CD14-positive monocyte (primary cell): ENCODE measurements at places on chromosomes 16 and 17.

GRCh38 chr16:73036074-73036826 is 11.7 kb downstream of the ZFHX3 start:
- peak; percentile 50 for DNase-seq

- DNase-seq: no peak
These were observed 57.4 kb downstream of the SYNRG start for GRCh38 chr17:37551788-37552187.

GRCh38 chr17:62819511-62820221 is 11.6 kb upstream of the MARCHF10 start:
- no peak for DNase-seq

GRCh38 chr16:64182985-64183384 is 938.9 kb downstream of the CDH11 start:
- no peak for DNase-seq

DNA sequence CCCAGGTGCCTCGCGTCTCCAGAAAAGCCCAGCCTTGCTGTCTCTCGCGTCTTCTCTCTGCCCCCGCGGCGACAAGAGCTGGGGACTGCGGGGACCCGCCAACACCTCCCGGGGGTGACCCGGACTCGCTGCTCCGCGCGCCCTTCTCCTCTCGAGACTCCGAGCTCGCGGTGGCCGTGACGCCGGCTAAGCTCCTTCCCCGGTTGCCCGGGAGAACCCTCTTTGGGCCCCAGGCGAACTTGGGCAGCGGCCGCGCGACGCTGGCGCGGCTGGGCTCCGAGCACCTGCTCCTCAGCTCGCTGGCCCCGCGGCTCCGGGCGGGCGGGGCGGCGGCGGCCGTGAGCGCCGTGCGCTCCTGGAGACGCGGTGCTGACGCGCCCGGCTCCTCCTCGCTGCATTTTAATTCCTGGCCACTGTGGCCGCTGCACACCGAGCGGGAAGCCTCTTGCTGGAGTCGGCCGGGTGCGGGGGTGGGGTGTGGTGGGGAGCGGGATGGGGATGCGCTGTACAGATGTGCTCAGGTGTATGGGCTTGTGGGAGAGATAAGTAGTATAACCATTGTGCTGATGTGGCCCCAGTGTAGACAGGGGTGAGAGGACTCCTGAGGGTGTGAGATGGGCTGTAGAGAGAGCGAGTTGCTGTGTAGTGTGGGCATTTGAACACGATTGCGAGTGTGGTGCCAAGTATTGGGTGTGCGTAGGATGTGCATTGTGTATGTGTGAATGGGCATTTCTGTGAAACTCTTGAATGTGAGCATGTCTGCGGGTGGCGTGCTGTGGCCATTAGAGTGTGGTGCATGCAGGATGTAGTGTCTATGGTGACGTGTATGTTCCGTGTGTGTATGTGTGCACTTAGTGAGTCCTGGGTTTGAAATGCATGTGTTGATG is at the start of gene ASIC2:
TSS of gene ASIC2 (minus strand) at position 315 of the 887 bp plus-strand sequence.
- no peak for DNase-seq

GRCh38 chr17:35019386-35020179 is 39.3 kb downstream of the LIG3 start:
- DNase-seq: no peak

DNA sequence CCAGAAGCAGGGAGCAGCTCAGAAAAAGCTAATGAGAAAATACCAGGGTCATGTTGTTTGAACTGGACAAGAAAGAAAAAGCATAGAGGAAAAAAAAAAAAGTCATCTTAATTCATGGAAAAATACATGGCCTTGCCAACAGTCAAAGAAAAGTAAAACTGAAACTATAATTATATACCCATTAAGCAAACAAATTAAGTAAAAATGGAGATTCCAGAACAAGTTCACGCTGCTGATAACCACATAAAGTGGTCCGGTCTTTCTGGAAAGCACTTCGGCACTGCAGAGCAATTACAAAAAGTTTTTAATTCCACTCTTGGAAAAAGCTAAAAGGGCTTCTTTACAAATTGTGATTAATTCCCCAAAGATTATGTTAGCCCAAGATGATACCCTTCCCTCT is 12.4 kb upstream of the P2RX5 start:
- DNase-seq: no peak

DNA sequence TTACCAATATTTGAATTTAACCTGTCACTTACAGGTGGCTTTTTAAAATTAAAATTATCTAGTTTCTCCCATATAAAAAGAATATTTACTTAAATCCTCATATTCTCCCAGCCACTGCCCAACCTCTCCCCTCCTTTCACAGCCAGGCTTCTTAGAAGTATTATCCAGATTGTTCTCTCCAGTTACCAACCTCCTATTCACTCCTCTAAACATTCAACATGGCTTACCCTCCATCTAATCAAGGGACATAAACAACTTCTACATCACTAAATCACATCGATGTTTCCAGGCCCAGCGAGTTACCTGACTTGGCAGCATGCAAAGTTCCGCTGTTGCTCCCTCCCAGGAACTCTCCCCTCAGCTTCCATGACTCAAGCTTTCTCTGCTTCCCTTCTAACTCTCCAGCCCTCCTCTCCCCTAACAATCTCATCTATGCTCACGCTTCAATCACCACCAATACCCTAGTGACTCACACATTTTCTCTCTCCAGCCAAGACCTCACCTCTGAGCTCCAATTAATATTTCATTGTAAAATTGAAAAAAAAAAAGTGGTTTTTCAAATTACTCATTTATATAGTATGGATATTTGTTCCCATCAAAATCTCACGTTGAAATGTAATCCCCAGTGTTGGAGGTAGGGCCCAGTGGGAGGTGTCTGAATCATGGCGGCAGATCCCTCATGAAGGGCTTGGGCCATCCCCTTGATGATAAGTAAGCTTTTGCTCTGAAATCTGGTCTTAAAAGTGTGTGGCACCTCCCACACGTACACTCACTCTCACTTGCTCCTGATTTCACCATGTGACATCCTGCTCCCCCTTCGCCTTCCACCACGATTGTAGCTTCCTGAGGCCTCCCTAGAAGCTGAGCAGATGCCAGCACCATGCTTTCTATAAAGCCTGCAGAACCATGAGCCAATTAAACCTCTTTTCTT is 88.5 kb downstream of the HELZ start:
- no peak for DNase-seq

GRCh38 chr16:9343276-9343675 is 251.8 kb downstream of the HAPSTR1 start:
- no peak for DNase-seq

DNA sequence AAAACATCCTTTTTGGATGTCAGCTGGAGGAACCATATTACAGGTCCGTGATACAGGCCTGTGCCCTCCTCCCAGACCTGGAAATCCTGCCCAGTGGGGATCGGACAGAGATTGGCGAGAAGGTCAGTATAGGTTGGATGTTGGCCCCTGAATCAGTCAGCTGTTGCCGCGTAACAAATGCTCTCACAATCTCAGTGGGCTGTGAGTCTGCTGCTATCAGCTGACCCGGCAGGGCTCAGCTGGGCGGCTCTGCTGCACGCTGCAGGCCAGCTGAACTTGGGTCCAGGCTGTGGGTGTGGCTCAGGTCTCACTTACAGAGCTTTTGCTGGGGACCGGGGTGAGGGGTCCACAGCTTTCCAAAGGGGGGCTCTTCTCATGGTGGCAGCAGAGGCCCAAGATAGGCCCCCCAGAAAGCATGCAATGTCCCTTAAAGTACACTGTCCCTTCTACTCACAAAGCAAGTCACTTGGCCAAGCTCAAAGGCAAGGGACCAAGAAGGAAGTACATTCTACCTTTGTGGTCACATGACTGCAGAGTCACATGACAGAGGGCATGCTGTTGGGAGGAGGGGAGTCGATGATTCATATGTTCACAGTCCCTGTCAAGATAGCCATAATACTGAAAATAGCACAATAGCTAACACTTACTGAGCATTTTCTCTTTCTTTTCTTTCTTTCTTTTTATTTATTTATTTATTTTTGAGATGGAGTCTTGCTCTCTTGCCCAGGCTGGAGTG is 134.2 kb downstream of the ABCC1 start:
- peak; percentile 68 for DNase-seq

DNA sequence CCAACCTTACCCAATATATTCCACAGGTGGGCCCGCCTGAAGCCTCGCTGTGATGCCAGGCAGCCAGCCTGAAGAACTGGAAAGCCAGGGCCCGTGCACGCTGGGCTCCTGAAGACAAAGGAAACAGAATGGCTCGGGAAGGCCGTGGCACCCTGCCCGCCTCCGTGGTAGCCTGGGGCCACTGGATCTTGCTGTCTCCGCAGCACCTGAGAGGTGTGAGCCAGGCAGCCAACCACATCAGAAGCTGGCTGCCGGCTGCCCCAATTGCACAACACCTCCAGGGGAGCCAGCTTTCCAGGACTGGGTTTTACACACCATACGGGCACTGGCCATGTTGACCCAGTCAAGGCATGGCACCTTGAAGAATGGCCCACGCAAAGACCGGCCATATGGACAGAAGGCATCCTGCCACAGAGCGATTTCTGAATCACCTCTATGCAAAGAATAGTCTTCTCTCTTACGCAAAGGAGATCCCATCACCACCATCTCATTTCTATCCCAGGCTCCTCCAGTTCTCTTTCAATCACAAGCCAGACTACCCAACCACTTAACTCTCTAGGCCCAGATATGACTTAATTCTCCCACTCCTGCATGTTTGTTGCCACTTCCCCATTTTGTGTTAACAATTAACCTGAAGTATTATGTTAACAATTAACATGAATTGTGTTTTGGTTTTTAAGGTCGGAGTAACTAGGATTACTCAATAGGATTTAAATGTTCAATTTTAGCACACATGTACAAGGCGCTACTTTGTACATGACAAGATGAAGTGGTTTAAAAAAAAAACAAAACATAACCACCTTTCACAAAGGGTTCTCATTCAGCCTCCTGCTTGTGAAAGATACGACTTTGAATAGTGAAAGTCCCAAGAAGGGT is 32.1 kb downstream of the ZFHX3 start:
- DNase-seq: peak; percentile 21

GRCh38 chr17:67829331-67829730 is 4.0 kb downstream of the BPTF start:
- no peak for DNase-seq

DNA sequence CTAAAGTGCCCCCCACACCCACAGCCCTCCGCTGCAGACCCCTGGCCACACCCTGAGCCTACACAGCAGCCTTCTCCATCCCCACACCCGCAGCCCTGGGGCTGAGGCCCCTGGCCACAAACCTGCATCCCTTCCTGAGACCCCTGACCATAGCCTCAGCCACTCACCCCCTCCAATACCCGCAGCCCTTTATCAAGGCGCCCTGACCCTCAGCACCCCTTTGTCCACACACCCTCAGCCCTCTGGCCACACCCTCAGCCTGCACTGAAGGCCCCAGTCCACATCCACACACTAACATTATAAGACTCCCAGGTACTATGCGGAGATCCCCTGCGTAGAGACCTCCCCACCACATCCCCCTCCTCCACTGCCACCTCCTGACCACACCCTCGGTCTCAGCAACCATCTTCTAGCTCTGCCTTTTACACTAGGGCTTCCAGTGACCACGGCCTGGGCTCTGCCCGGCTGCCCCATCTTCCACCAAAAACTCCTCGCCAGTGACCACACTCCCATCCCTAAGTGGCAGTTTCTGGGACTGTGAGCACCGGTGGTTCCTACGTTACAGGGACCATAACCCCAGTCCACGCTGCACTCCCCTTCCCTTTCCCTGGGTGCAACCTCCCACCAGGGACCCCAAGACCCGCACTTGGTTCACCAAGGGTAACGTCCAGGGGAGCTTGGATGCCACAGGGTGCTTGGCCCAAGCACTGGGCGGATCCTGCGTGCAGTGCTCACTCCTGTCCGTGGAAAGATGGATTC is 818 bp downstream of the TPPP3 start:
- DNase-seq: no peak

DNA sequence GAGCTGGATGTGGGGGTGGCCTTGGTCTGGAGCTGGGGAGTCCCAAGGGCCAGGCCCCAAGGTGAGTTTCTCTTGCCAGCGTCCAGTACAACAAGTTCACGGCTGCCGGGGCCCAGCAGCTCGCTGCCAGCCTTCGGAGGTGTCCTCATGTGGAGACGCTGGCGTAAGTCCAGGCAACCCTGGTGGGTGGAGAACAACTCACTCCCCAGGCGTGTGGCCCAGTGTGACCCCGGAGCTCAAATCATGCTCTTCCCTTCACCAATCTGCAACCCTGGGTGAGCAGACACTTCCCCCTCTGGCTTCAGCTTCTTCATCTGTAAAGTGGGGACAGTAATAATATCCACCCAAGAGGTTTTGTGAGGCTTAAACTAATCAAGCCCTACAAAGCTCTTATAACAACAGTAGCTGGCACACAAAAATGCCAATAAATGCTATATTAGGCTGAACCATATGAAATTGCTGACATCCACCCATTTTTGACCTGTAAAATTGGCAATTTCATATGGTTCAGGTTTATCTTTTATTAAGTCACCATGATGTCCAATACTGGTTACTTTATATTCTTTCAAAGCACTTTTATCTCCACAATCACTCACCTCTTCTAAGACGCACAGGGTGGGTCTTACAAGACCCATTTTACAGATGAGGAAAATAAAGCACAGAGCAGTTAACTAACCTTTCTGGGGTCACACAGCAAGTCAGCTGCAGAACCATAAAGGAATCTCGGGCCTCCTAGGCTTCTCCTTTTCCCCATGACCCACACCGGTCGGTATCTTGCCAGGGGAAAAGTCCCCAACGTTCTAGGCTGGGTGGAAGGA is 19.7 kb downstream of the DEXI start:
- no peak for DNase-seq

- DNase-seq: no peak
These were observed 10.3 kb downstream of the PHB1 start for GRCh38 chr17:49404361-49404760.

- DNase-seq: no peak
These were observed 118.1 kb downstream of the FTO start for GRCh38 chr16:53821957-53822625.
